Pulmonary artery endothelial cell (primary cell): ENCODE measurements at places on chromosomes 2 and 18. TPM values are rescaled to one million over a fixed set of nuclear protein-coding genes. Genes with fewer than 3 reads are reported as not detected.

TSPYL6 gene
- not detected in 2 replicates for total RNA-seq

GRCh38 chr2:122203523-122203922, 448.1 kb downstream of the TSN start:
- DNase-seq: no peak

GRCh38 chr18:50203801-50204604, 9.1 kb upstream of the MYO5B start:
- DNase-seq: no peak

DNA sequence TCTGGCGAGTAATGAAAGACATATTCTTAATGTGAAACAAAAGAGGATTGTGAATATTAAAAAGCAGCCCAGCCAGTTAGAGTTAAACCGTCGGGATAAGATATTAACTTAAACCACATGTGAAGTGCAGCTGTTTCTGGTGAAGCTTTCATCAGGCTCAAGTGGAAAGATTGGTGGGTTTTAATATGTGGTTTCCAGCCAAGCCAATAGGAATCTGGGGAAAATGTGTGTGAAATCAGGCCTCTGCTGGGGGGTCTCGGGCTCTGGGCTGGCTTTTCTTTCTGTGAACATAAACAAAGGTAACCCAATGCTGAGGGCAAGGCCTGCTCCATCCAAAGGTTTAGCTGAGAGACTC, 279.6 kb downstream of the SLC4A3 start:
- no peak for DNase-seq

DNA sequence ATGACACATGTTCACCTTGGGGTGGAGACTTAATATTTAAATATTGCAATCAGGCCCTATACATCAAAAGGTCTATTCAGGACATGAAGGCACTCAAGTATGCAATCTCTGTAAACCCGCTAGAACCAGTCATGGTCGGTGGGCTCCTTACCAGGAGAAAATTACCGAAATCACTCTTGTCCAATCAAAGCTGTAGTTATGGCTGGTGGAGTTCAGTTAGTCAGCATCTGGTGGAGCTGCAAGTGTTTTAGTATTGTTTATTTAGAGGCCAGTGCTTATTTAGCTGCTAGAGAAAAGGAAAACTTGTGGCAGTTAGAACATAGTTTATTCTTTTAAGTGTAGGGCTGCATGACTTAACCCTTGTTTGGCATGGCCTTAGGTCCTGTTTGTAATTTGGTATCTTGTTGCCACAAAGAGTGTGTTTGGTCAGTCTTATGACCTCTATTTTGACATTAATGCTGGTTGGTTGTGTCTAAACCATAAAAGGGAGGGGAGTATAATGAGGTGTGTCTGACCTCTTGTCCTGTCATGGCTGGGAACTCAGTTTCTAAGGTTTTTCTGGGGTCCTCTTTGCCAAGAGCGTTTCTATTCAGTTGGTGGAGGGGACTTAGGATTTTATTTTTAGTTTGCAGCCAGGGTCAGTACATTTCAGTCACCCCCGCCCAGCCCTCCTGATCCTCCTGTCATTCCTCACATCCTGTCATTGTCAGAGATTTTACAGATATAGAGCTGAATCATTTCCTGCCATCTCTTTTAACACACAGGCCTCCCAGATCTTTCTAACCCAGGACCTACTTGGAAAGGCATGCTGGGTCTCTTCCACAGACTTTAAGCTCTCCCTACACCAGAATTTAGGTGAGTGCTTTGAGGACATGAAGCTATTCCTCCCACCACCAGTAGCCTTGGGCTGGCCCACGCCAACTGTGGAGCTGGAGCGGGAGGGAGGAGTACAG, 108.1 kb downstream of the XRCC5 start:
- no peak for DNase-seq

DNA sequence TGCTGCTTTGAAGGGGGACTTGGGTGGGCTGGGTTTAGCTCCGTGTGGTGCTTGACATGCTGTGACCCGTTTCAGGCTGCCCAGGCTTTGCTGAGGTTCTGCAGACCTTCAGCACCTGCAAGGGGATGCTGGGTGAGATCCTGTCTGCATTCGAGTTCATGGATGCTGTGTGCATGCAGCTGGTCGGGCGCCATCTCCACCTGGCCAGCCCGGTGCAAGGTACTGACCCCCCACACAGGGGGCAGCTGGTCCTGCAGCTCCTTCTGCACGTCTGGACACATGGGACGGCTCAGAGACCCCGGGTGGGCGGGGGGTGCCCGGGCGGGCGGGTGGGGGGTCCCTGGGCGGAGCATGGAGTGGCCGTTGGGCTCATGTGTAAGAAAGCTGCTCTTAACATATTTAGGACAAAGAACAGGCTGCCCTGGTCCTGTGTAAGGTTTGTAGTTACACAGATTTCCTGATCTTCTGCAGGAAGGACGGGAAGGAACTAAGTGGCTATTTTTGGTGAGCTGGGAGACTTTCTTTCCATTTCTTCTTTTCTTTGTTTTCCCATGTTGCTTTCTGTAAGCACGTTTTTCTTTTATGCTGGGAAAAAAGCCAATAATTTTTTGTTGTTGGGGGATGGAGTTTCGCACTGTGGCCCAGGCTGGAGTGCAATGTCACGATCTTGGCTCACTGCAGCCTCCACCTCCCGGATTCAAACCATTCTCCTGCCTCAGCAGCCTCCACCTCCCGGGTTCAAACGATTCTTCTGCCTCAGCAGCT, 15.8 kb downstream of the D2HGDH start:
- DNase-seq: no peak

ZSWIM2 gene
- total RNA-seq: not detected in 2 replicates

SEPTIN10 gene
- total RNA-seq: 92.0 and 104 TPM in 2 replicates

- DNase-seq: no peak
These were observed 5.8 kb upstream of the CCDC88A start for GRCh38 chr2:55425431-55425831.

- DNase-seq: no peak
These were observed 246.8 kb downstream of the DYSF start for GRCh38 chr2:71700041-71700657.

RRM2 gene
- total RNA-seq: 58.2 and 88.6 TPM in 2 replicates

CRYGC gene
- not detected in 2 replicates for total RNA-seq

GRCh38 chr2:9145109-9145751, 61.4 kb upstream of the ASAP2 start:
- no peak for DNase-seq

- peak; percentile 68 for DNase-seq
These were observed 57.4 kb downstream of the TRPM8 start for GRCh38 chr2:233974530-233975071.
